AG04450 (cell line): ENCODE measurements at places on chromosomes 16 and 17.

DNA sequence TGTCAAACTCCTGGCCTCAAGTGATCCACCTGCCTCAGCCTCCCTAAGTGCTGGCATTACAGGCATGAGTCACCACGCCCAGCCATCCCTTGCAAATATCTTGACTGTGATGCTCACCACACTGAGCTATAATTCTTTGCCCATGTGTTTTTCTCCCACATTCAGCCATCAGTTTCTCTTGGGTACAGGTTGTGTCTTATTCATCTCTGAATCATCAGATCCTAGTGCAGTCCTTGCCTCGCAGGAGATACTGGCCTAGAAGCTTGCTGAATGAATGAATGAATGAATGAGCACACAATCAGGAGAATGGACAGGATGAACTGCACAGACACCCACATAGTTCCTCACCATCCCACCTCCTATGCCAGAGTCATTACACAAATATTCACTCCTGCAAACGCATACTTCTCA lies 24.4 kb upstream of the ETV4 start:
- peak; percentile 32 for DNase-seq

- no peak for DNase-seq
These were observed 764 bp upstream of the SMURF2 start for GRCh38 chr17:64662774-64663367.

DNA sequence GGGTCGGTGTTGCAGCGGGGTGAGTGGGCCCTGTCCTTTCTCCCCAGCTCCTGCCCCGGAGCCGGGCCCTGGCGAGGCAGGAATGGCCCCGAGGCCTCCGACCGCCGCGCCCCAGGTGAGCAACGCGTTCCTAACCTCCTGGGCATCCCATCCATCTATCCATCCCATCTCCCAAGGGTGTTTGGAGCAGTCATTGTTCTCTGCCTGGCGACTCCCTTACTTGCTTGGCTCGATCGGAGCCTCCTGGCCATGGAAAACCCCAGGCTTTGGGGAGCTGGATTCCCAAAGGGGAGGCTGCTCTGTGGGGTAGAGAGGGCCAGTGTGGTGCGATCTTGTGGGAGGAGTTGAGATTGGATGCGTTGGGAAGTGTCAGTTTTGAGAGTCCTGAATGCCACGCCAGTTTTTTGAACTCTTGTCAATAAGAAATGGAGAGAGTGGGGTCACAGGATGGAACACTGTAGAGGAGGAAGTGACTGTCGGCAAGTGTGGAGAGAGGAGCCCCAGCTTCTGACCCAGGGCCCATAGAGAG lies 684 bp downstream of the ZFP90 start:
- DNase-seq = no peak

DNA sequence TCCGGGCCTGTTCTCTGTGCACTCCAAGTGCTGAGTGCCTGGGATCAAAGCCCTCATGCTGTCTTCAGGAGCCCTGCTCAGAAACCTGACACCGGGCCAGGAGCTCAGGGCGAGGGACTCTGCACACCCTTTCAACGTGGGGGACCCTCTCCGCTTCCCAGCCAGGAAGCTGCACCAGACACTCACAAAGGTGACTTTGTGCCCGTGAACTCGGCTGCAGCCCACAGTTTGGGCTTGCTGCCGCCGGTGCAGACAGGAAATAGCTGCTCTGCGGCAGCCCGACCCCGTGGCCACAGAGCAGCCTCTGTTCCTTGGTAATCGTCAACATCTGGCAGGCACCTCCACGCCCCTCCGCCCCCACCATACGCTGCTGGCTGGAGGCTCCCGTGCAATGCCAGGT lies 93.4 kb upstream of the METRNL start:
- DNase-seq = no peak
